ENCODE measurements at places on chromosomes 2 and 18.

GRCh38 chr18:10401930-10402329, 52.5 kb upstream of the APCDD1 start:
- no peak for DNase-seq

- DNase-seq: peak; percentile 48
These were observed 411.0 kb upstream of the GYPC start for GRCh38 chr2:126244937-126245336.

DNA sequence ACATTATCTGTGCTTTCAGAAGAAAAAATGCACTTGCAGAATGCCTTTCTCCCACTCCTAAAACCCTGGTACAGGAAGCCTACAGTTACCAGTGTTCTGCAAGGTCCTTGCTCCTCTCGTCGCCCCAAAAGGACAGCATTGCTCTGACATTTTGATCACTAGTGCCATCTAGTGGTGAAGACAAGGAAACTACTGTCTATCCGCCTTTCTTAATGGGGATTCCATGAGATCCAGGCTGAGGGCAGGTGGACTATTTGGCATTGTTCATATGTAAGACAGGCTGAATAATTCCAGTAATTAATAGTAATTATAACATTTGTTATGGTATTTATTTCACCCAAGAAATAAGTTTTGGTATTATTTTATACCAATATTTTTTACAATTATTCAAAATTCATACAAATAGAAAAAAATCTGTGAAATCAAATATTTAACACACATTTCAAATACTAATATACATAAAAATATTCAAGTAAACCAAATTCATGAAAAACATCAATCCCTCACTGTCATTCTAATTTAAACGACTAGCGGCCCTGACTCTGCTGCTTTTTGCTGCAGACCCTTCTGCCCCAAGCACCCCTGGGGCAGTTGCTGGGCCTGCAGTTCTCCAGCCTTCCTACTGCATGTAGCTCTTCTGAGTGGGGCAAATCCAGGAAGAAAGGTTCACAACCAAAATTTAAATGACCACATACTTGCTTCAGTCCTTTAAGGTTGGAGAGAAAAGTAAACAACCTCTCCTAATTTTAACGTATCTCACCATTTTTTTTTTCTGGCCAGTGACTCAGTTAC, 19.0 kb downstream of the TPGS2 start:
- DNase-seq: peak; percentile 8

GRCh38 chr2:236665572-236666118, 96.0 kb downstream of the ACKR3 start:
- no peak for DNase-seq

GRCh38 chr2:54471221-54471711, 15.1 kb downstream of the SPTBN1 start:
- no peak for DNase-seq

GRCh38 chr2:132566379-132566778, 103.6 kb downstream of the LYPD1 start:
- no peak for DNase-seq

- DNase-seq: no peak
These were observed 653.5 kb upstream of the LRRTM4 start for GRCh38 chr2:78175645-78176044.
